ENCODE measurements at places on chromosomes 6 and 20.

DNA sequence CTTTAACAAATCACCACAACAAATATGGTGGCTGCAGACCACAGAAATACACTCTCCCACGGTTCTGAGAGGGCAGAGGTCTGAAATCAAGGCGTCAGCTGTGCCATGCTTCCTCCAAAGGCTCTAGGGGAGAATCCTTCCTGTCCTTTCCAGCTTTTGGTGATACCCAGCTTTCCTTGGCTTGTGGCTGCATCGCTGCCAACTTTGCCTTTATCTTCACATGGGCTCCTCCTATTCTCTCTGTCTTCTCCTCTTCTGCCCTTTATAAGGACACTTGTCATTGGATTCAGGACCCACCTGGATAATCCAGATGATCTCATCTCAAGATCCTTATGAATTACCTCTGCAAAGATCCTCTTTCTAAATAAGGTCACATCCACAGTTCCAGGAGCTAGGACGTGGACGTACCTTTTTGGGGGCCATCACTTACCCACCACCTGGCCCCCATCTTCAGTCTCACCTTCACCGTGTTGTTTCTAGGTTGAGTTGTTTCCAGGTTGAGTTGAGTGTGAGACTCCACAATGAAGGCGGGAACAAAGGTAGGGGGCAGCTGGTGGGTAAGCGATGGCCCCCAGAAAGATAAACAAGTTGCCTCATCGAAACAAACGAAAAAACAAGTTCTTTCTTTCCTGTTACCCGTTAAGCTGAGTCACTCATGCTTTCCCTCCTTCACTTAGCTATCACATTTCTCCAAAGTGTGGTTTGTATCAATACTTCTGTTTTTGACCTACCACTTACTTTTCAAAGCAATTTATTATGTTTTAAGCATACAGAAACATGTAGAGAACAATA, 68.9 kb upstream of the SLC22A16 start:
- no peak for DNase-seq

DNA sequence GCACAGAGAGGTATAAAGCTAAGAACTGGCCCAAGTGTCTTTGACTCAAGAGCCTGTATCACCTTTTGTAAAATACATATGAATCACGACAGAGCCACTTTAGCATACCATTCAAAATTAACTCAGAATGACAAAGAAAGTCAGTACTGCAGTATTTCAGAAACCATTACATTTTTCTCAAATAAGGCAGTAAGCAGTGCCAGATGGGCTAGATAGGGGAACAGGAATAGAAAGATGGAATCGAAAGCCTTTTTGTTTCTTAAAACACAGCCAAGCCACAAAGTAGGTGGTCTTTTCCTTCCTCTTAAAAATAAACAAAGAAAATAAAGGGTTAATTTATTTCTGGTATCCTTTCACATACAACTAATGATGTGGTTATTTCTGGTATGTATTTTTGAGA, 10.3 kb downstream of the CLDN20 start:
- no peak for DNase-seq

- DNase-seq, result no peak
These were observed 4.2 kb downstream of the LRP11 start for GRCh38 chr6:149859938-149860337.

DNA sequence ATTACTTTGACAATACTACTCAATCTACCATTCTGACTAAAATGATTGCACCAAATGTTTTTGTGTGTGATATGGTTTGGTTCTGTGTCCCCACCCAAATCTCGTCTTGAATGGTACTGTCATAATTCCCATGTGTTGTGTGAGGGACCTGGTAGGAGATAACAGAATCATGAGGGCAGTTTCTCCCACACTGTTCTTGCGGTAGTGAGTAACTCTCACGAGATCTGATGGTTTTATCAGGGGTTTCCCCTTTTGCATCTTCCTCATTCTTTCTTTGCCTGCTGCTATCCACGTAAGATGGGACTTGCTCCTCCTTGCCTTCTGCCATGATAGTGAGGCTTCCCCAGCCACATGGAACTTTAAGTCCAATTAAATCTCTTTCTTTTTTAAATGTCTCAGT, 20.8 kb downstream of the SYCP2 start:
- no peak for DNase-seq

DNA sequence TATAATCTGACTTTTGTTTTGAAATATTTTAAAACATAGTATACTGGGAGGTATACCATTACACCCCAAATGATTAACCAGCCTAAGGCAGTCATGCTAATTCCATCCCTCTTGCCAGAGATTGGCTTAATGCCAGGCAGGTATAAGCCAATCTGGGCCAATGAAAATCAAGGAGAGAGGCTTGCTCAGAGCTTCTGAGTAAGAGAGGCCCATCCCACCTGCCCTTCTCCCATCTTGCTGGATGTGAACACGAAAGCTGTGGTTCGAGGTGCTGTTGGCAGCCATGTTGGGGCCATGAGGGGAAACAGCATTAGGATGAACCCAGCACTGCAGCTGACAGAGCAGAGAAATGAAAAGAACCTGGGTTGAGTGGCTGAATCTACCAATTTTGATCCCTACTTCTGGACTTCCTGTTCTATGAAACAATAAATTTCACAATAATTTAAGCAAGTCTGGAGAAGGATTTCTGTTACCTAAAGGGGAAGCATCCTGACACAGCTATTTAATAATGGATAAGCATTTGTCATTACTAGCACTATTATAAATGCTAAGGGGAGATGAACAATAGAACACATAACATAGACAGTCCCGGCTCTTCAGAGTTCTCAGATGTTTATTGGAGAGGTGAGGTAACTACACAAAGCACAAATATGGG, 152.3 kb downstream of the CDC5L start:
- DNase-seq, result no peak

GRCh38 chr6:157823528-157824370, 703 bp downstream of the SNX9 start:
- peak; percentile 82 for DNase-seq
